ENCODE measurements at places on chromosomes 12 and 14. TPM values are rescaled to one million over a fixed set of nuclear protein-coding genes. Genes with fewer than 3 reads are reported as not detected.

DNA sequence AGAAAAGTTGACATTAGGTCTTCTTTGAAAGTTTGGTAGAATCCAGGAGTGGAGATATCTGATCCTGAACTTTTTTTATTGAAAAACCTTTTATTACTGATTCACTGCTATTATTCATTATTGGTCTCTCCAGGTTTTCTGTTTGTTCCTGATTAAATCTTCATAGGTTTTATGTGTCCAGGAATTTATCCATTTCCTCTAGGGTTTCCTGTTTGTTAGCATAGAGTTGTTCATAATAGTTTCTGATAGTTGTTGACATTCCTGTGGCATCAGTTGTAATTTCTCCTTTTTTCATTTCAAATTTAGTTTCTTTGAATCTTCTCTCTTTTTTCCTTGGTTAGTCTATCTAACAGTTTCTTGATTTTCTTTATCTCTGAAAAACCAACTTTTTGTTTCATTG, 370.3 kb downstream of the SLC6A15 start:
- DNase-seq = no peak

GRCh38 chr12:44640427-44641190, 235.5 kb downstream of the NELL2 start:
- DNase-seq = no peak

DNA sequence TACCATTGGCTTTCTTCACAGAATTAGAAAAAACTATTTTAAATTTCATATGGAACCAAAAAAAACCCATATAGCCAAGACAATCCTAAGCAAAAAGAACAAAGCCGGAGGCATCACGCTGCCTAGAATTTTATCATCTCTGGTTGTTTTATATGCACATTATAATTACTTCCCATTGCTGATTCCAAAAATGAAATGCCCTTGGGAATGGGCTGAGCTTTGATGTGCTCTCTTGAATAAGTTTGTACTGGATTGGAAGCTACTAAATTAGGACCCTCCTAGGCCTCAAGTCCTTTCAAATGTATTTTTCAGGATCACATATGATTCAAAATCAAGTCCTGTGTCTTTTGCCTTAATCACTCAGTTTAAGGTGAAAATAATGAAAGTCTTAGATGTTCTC, 58.9 kb upstream of the DUSP6 start:
- no peak for DNase-seq

Gene EXD2
- total RNA-seq = 27.5 TPM

GRCh38 chr12:8011331-8011730, 21.2 kb upstream of the FOXJ2 start:
- DNase-seq = no peak

Gene LRTM2
- not detected for total RNA-seq

DNA sequence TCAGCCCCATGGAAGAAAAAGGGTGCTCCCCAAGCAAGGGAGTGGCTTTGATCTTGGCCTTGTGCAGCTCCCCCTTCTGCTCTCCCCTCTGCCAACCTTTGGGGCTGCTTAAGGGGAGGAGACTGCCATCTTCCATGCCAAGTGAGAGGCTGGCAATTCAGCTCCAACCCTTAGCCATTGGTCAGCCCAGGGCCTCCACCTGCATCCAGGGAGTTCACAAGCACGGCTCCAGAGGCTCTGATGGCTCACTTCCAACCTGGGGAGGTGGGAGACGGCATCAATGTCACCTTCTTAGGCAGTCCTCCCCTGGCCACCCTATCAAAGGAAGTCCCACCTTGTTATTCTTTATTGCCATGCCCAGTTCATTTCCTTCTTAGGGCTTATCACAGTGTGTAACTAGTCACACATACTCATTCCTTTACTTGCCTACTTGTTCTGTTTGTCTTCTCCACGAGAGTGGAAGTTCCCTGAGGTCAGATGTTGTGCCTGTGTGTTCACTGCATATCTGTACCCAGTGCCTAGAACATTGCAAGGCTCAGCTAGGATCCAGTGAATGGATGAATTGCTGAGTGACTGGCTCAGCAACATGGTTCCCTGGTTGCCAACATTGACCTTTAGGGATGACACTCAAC, 5.0 kb downstream of the HDAC7 start:
- no peak for DNase-seq

Gene CELA1
- total RNA-seq = not detected

Gene CAPRIN2
- 14.5 TPM for total RNA-seq

GRCh38 chr12:18422871-18423270, 161.6 kb downstream of the PIK3C2G start:
- no peak for DNase-seq

DNA sequence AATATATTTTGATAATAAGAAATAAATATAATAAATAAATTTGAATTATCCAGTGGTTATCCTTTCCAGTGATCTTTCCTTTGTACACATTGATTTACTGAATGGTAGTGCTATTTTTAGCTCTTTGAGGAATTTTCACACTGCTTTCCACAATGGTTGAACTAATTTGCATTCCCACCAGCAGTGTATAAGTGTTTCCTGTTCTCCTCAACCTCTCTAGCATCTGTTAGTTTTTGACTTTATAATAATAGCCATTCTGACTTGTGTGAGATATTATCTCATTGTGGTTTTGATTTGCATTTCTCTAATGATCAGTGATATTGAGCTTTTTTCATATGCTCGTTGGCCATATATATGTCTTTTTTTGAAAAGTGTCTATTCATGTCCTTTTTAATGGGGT, 333.7 kb downstream of the RAD51B start:
- DNase-seq = no peak

GRCh38 chr14:34270361-34270760, 191.7 kb downstream of the SPTSSA start:
- DNase-seq = no peak

DNA sequence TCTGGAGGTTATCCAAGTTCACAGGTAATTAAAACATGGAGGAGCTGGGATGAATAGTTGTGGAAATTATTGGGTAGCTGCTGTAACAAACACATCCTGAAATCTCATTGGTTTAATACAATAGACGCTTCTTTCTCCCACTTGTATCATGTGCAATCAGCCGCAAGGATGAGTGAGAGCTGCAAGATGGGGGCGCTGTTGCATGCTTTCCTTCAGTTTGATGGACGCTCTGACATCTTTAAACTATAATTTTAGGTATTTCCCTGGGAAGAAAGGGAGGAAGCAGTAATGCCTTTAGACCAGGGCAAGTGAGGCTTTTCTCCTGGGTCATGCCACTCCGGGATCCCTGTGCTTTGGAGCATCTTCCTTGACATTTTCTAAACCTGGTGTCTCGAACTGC, 178.7 kb downstream of the PAWR start:
- no peak for DNase-seq

DNA sequence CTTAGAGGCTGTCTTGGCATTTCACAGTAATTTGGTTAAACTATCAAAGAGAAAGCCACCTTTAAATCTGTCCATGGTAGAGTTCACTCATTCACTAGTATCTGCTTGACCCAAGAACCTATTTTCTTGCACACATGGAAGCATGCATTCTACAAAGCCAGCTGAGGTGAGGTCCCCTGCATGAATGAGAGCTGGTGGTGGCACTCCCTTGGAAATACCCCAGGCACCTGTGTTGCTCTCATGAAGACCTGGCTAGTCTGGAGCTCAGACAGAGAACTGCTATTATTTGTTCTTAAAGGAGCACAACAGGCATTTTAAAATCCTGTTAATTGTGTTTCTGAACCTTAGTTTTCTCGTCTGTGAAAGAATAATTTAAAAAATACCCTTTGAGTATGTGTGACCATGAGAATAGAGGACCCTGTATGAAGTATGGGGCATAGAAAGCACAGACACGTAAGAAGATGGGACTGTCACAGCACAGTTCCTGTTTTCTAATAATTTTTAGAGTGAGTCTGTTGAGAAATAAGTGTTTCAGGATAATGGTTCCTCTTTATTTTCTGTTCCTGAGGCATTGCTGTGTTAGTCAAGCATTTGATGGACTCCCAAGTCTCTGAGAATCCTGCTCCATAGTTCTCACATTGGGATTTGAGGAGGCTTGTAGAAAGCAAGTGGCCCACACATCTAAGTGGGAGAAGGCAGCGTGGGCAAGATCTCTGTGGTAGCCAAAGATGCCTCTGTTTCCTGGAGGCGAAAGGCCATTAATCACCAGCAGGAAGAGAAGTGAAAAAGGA, 10.9 kb downstream of the RGS6 start:
- no peak for DNase-seq

Gene SMARCC2
- total RNA-seq = 113 TPM

- no peak for DNase-seq
These were observed 290.8 kb downstream of the PRKD1 start for GRCh38 chr14:29636870-29637269.

DNA sequence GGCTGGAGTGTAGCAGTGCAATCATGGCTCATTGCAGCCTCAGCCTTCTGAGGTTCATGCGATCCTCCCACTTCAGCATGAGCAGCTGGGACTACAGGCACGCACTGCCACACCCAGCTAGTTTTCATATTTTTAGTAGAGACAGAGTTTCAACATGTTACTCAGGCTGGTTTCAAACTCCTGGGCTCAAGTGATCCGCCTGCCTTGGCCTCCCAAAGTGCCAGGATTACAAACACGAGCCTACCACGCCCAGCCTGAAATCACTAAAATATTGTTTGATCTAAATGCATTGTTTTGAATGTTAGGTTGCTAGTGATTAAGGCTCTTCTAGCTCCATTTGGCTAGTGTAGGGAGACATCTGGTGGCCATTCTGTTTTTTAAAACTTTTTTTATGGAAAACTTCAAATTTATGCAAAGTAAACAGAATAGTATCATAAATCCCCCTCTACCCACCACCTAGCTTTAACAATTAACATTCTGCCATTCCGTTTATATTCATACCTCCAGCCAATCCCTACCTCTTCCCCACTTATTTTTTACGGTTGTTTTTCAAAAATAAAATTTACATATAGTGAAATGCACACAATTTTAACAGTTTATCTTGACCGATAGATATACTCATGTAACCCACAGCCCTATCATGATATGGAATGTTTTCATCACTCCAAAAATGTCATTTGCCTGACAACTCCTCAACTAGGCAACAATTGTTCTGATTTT, 37.8 kb downstream of the MYO1H start:
- no peak for DNase-seq

- DNase-seq = no peak
These were observed 18.8 kb upstream of the KRT78 start for GRCh38 chr12:52867642-52868041.

Gene SLC5A8
- not detected for total RNA-seq

- no peak for DNase-seq
These were observed 405.7 kb downstream of the ZFP36L1 start for GRCh38 chr14:68386950-68387779.

Gene KCNC2
- not detected for total RNA-seq

GRCh38 chr14:57939084-57939483, 73.2 kb upstream of the SLC35F4 start:
- no peak for DNase-seq

Gene ACVRL1
- 85.2 TPM for total RNA-seq

Gene ERBB3
- 1.9 TPM for total RNA-seq

Gene AMIGO2
- total RNA-seq = 16.4 TPM

Measured in mesenteric fat pad (tissue), 1 donor.